ENCODE measurements at places on chromosomes 16 and 17.
A peak's percentile ranks its signal among the peaks of the same experiment; 100 is the strongest.

DNA sequence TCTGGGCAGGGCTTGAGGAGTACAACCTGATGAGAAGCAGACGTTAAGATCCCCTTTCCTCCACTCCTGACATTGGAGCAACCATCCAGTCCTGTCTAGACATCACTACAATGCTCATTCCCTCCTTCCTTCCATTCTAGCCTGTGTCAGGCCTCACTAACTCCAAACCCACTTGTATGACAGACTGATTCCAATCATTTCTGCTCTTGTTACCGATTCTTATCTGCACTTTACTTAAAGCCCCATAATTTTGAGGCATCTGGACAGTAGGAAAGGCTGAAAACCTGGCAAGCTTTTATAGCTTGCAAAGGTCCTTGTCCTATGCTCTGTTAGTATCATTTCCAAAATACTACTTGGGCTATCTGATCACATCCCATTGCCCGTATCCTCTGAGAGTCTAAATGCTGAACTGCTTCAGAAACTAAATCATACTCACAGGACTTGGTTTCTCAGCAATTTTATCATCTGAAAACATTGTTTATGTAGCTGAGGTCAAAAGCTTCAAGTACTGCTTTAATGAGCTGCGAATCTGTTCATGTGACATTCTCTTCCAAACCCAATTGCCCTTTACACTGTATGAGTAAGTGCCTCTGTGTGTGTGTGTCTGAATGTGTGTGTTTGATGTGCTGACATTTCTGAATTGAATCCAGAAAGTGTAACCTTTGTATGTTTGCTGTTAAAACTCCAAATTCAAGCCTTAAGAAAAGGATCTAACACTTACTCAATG lies 57.2 kb upstream of the CACNG3 start:
- peaks cover 16% of the 10 kb centered on the region for H3K4me1 ChIP-seq
- H3K4me3 ChIP-seq = no peak overlapping the region
- peak overlapping the region; percentile 43 for H3K27ac ChIP-seq
- DNase-seq = no peak

- no peaks in the 10 kb centered on the region for H3K27me3 ChIP-seq
- no peak overlapping the region for H3K4me3 ChIP-seq
- peaks cover 2% of the 10 kb centered on the region for H3K36me3 ChIP-seq
- no peak overlapping the region for H3K27ac ChIP-seq
- H3K4me1 ChIP-seq = peaks cover 3% of the 10 kb centered on the region
Observed at GRCh38 chr17:35297666-35298065, 54.8 kb downstream of the SLFN5 start.

DNA sequence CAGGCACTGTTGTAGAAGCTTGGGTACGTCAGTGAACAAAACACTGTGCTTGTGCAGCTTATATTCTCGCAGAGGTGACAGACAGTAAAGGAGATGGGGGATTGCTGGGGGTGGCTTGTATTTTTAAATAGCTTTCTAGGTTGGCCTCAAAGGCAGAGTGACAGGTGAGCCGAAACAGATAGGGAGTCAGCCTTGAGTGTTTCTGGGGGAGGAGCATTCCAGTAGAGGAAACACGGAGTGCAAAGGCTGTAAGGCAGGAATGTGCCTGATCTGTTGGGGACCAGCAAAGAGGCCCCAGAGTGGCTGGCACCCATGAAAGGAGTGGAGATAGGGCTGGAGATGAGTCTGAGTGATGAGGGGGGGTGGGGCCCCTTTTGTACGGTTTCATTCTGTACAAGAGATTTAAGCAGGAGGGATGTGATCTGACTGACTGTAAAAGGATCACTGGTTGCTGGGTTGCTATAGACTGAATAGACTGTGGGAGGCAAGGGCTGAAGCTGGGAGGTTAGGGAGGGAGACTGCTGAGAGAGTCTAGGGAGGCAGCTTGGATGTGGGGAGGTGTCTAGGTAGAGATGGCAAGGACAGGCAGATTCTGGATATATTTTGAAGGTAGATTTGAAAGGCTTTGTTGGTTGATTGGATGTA lies 15.2 kb downstream of the NUP93 start:
- no peaks in the 10 kb centered on the region for H3K27me3 ChIP-seq
- peaks cover 8% of the 10 kb centered on the region for H3K36me3 ChIP-seq
- H3K4me1 ChIP-seq = peaks cover 31% of the 10 kb centered on the region
- peak overlapping the region; percentile 16 for H3K27ac ChIP-seq

GRCh38 chr17:65323049-65323448 lies 185.9 kb downstream of the RGS9 start:
- no peaks in the 10 kb centered on the region for H3K36me3 ChIP-seq
- no peaks in the 10 kb centered on the region for H3K4me1 ChIP-seq
- H3K27ac ChIP-seq = no peak overlapping the region
- DNase-seq = no peak
- H3K27me3 ChIP-seq = peaks cover 10% of the 10 kb centered on the region

DNA sequence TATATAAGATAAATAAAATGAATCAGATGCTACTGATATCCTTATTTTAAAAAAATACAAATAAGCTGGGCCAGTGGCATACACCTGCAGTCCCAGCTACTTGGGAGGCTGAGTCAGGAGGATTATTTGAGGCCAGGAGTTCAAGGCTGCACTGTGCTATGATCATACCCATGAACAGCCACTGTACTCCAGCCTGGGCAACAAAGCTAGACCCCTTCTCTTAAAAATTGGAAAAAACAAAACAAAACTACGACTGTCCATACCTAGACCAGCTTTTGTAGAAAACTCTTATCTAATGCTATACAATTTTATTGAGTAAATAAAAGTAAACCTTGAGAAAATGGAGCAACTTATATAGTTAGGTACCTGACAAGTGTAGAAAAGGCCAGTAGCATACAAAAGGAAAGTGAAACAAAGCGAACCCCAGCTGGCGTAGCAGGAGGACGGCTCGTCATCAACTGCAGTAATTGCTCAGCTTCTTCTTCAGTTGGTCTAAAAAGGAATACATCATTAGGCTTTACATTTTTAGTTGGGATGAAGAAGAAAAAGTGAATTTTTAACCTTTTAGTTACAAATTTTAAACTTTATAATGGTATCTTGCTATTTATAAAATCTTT lies 23.6 kb downstream of the INTS2 start:
- peaks cover 7% of the 10 kb centered on the region for H3K36me3 ChIP-seq
- no peaks in the 10 kb centered on the region for H3K27me3 ChIP-seq
- DNase-seq = peak; percentile 14
- H3K4me1 ChIP-seq = peaks cover 4% of the 10 kb centered on the region
- H3K4me3 ChIP-seq = peak overlapping the region; percentile 45

- DNase-seq = no peak
- no peak overlapping the region for H3K4me3 ChIP-seq
Observed at GRCh38 chr17:75683583-75683982, 16.4 kb downstream of the SAP30BP start.

GRCh38 chr17:19533036-19533717 lies 477 bp upstream of the SLC47A1 start:
- no peak for DNase-seq
- H3K4me3 ChIP-seq = peak overlapping the region; percentile 72
- H3K27me3 ChIP-seq = peaks cover 56% of the 10 kb centered on the region

- no peaks in the 10 kb centered on the region for H3K36me3 ChIP-seq
- no peaks in the 10 kb centered on the region for H3K27me3 ChIP-seq
- peak overlapping the region; percentile 75 for H3K27ac ChIP-seq
Observed at GRCh38 chr16:29784157-29784556, 6.1 kb downstream of the ZG16 start.

GRCh38 chr16:85029408-85029784 lies 1.8 kb downstream of the KIAA0513 start:
- peak overlapping the region; percentile 96 for H3K4me3 ChIP-seq
- H3K36me3 ChIP-seq = peaks cover 3% of the 10 kb centered on the region
- peak; percentile 22 for DNase-seq
- H3K4me1 ChIP-seq = peaks cover 26% of the 10 kb centered on the region
- no peaks in the 10 kb centered on the region for H3K27me3 ChIP-seq

- H3K36me3 ChIP-seq = peaks cover 19% of the 10 kb centered on the region
- H3K4me1 ChIP-seq = peaks cover 5% of the 10 kb centered on the region
- H3K27me3 ChIP-seq = no peaks in the 10 kb centered on the region
- DNase-seq = peak; percentile 79
- H3K27ac ChIP-seq = peak overlapping the region; percentile 43
Observed at GRCh38 chr17:49407981-49408501, 6.6 kb downstream of the PHB1 start.
